ENCODE measurements at places on chromosomes 11 and 22.

DNA sequence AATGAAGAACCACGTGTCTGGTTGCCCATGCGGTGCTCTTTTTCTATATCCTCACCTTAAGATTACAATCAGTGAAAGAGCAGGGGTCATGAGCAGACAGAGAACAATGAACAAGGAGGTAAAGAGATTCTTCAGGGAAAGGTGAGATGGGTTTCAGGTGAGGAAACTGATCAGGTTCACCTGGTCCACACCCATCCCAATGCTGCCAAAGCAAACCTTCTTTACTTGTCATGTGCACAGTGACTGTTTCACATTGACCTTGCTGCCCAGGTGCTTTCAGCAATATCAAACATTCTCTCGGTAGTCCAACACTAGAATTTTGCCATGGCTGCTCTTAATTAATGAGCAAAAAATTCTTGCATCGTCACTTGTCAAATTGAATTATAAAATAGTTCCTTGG, 24.5 kb upstream of the OR9Q2 start:
- DNase-seq, result no peak

- peak; percentile 83 for DNase-seq
These were observed 16.5 kb upstream of the PRR5 start for GRCh38 chr22:44685384-44686056.

DNA sequence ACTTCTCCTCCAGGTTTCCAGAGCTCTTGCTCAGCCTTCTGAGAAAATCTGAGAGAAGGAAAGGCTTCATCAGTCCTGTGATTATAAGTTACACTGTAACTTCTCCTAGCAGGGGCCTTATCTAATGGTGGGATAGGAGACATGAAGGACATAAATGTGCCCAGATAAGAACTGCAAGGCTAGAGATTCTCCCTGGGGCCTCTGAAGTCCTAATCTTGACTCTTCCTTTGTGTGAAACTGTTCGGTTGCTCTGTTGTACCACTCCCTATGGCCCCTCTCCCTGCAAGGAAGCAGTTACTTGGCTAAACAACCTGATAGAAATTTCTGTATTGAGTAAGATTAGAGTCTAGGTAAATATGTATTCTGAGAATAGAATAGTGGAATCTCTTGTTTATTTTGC, 780.9 kb downstream of the ETS1 start:
- DNase-seq, result no peak

DNA sequence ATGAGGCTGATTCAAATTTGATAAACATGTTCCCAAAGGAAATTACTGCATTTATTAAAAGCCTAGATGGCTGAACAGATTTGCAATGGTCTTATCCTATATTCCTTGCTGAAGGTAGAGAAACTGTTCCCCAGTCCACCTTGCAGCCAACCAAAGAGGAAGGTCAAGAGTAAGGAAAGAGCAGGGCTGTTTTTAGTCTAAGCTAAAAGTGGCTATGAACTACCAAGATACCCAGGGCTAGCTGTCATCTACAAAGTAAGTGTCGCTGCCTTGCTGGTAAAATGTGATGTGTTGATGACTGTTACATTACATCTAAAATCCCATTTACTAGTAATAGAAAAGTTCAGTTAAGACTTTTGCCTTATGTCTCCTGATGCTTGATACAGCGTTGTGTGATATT, 290.1 kb upstream of the MPPED2 start:
- DNase-seq, result no peak

GRCh38 chr11:43688394-43688793, 7.9 kb downstream of the HSD17B12 start:
- no peak for DNase-seq

- DNase-seq, result no peak
These were observed 11.3 kb upstream of the SMIM38 start for GRCh38 chr11:69144316-69145049.

Data from stimulated activated CD8-positive, alpha-beta memory T cell treated with anti-CD3 and anti-CD28 coated beads, Interleukin-15, amount 100 ng/mL, for 4 hours (primary cell).